ENCODE measurements at places on chromosomes 3 and 15.
A peak's percentile ranks its signal among the peaks of the same experiment; 100 is the strongest.

DNA sequence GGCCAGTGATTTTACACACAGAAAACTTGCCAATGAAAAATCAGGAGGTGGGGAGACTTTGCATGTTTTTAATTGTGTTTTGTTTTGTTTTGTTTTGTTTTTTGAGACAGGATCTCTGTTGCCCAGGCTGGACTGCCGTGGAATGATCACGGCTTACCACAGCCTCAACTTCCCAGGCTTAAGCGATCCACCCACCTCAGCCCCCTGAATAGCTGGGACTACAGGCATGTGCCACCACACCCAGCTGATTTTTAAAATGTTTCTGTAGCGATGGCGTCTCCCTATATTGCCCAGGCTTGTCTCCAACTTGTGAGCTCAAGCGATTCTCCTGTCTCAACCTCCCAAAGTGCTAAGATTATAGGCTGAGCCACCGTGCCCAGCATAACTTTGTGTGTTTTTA lies 46.0 kb downstream of the MEIS2 start:
- DNase-seq: no peak

DNA sequence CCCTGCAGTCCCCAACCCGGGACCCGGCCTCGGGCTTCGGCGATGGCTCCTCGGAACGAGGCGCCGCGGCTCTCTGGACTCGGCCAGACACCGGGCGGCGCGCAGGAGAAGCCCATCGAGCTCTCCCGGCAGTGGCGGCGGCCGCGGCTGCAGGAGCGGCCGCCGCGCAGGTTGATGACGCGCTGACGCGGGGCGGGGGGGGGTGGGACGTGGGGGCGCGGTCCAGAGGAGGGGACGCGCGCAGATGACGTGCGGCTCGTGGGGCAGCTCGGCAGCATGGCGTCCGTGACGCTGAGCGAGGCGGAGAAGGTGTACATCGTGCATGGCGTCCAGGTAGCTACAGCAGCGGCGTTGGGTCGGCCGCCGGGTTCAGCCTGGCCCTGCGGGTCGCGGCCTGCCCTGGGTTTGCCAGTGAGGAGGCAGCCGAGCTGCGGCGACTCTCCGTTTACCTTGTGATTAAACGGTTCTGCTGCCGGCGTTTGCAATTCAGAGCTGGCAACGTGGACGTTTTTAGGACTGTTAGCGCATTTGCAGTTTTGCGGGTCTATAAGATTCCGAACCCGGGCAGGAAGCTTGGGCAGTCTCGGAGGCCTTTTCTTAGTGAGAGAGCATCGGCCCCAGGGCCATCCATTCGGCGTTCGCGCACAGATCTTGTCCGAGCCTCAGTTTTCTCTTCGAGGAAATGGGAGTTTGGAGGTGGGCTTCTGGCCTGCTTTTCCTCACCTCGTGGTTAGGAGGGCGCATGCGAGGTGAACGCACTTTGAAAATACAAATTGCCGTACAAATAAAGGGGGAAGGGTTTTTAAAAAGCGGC lies at the start of the genes EXOSC7 and ZDHHC3:
EXOSC7 (plus strand) TSS at position 243 of the 814 bp plus-strand sequence; CDS start at position 277, 34 bp downstream.
ZDHHC3 (minus strand) TSS at position 173 of the 814 bp plus-strand sequence. CDS start 16,738 bp downstream, outside the sequence.
- no peak for DNase-seq

DNA sequence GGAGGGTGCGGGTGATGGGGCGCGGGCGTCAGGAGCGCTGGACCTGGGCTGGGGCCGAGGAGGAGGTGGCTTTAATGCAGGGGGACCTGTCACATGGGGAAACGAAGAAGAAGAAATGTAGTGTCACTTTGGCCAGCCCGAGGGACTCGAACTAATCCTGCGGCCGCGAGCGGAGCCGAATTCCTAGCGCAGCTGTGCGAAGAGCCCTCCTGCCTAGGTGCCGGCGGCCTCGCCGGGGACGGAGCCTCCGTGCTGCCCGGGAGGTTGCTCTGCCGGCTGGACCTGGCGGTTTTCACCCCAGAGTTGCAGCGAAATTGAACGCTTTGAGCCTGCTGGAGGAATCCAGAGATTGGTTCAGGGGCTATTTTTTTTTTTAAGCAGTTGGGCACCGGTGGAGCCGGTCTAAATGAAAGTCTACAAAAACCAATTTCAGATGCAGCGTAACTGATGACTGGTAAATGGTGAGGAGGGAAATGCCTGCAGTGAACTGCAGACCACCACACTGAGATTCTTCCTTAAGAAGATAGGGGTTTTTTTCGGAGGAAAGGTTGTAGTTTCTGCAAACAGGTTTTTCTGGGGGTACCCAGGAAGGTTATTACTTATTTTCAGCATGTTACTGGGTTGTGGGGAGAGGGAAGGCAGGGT lies 662 bp downstream of the TMEM108 start:
- no peak for DNase-seq

- DNase-seq: no peak
These were observed 33.5 kb downstream of the TRPM1 start for GRCh38 chr15:31067890-31068603.

DNA sequence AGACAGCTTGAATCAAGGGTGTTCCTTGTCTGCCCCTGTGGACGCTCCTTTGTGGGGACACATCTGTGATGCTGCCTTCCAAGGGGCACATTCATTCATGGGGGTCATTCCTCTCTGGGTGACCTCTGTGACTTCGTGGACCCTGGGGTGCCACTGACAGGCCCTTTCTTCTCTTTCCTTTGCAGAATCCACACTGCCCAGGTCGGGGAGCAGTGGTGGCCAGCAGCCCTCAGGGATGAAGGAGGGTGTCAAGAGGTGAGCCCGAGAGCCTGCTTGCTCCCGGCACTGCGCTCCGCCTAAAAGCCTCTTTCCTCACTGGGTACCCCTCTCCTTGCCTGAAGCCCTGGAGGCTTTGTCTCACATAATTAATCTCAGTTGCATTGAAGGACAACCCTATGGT lies 26.3 kb downstream of the CHCHD6 start:
- DNase-seq: no peak

DNA sequence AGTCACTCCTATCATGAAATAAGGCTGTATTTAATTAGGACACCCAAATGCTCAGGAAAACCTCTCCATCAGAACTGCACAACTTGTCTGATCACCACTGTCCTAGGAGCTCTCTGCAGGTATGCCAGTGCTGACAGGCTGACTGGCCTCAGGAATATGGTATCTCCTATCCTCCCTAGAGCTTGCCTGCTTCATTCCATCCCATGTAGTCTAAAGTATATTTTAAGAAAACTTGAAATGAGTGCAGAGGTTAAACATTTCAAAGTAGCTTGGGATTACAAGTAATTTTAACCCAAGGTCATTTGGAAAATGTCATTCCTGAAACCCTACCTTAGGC lies 23.7 kb downstream of the FILIP1L start:
- no peak for DNase-seq

- DNase-seq: no peak
These were observed 43.0 kb downstream of the RAD54L2 start for GRCh38 chr3:51581524-51581923.

- DNase-seq: no peak
These were observed 197.5 kb downstream of the EPHB1 start for GRCh38 chr3:134992586-134992985.

DNA sequence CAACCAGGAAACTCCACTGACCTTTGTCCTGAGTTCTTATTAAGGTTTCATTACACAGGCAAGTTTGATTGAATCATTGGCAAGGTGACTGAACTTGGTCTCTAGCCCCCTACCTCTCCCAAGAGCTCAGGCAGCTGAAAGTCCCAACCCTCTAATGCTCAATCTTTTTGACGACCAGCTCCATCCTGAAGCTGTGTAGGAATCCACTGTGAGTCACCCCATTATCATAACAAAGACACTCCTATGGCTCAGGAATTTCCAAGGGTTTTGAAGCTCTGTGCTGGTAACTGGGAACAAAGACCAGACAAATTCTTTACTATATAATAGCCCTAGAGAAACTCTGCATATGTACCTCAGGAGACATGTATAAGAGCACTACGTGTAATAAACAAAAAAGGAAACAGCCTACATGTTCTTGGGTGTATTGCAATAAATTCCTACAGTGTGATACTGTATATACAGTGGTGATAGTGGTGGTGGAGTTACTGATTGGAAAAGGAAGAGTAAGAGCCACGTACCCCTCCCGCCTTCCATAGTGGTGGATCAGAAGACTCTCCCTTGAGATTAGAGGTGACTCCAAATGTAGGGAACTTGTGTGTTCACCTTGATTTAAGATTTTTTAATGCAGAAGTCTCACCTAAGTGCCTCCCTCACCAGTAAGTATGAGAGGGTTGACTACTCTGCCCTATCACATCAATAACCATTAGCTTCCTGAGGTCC lies 116.6 kb downstream of the ST8SIA2 start:
- no peak for DNase-seq

DNA sequence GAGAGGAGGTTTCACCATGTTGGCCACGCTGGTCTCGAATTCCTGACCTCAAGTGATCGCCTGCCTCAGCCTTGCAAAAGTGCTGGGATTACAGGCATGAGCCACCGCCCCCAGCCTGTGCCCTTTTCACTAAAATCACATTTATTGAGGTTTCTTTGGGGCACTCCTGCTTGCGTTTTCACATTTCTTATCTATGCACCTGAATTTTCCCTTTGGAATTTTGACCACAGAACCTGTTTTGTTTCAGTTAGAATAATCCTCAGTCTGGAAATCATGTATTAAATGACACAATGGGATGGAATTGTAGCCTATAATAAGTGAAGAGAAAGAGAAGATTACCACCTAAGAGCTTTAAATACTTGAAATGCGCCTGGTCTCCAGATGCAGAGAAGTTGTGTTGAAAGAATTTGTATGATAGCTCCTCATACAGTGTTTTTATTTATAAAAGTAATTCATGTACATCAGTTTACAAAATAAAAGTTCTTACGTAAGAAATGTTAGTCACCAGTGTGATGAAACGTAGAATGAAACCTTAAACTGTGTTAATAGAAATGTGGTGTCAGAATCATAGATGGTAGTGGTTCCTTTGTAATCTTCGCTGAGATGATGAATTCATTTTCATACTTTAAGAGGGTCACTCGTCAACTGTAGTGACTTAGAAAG lies 107.0 kb downstream of the TCF12 start:
- no peak for DNase-seq

DNA sequence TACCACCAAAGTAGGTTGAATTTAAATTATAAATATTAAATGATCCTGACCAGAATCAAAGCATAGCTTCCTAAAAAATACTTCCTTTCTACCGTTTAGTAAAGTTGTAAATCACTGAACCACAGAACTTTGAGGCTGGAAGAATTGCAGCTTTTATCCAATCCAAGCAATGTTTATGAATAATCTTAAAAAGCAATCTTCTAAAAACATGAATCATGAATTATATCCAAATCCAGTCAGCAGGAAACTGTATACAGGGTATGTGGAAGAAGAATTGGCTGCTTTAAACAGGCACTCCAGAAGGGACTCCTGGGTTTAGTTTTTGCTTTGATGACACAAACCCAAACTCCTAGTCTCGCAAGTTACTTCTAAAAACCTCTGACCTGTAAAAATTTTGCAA lies 30.2 kb downstream of the HEG1 start:
- no peak for DNase-seq

DNA sequence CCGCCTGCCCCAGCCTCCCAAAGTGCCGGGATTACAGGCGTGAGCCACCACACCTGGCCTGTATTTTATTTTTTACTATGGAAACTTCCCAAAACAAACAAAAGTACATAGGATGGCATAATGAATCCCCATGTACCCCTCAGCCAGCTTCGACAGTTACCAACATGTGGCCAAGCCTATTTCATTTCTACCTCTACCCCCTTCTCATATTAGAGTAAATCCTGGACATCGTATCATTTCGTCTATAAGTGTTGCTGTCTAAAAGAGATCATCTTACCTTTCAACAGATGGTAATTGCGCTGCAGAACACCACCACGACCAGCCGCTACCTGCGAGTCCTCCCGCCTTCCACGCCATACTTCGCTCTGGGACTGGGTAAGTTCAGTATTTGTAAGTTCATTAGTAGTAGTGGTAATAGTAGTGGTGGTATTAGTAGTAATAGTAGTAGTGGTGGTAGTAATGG lies 44.9 kb downstream of the DLEC1 start:
- DNase-seq: no peak

DNA sequence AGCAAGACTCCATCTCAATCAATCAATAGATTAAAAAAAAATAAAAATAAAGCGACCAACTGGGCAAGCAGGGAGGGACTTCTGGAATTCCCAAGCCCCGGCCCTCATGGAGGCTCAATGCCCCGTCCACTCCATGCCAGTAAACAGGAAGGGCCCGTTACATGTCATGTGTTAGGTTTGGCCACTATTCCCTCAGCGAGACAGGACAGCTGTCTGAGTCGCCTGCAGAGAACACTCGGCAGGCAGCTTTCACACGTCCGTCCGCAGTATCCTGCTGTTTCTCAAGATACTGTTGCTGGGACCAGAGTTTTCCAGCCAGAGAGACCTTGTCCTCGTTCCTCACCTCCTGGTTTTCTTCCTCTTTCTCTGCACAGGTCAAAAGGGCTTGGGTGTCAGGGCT lies 18.0 kb downstream of the TMEM44 start:
- no peak for DNase-seq

DNA sequence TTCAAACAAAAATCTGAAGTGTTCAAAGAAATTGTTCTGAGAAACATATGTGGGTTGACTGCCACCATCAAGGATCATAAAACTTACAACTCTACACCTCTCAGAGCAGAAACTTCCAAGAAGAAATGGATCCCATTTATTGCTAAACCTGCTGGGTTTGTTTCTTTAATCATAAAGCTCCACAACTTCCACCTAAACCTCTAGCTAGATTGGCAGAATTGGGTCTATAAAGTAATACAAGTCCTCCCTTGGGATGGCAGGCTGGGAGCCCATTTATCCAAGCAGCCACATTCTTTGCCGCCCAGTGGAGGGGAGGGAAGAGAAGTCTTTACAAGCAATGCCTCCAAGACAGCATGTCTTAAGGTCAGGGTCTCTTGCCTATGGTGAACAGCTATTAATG lies 40.5 kb upstream of the CMTM8 start:
- DNase-seq: no peak

GRCh38 chr3:180804916-180805315 lies 107.6 kb upstream of the FXR1 start:
- peak; percentile 16 for DNase-seq

DNA sequence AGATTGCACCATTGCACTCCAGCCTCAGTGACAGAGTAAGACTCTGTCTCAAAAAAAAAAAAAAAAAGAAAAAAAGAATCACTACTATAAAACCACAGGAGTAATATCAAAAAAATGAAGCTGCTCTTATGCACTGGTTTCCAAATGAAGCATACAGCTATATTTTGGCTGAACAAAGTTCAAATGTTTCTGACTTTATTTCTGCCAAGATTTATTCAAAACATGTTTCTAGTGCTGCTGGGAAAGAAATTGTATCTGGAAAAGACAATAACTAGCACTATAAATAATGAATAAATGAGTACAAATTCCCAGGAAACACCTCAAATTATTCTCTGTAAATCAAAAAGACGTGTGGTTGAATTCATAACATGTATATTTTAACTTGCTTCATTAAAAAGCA lies 102.5 kb upstream of the MME start:
- DNase-seq: no peak

DNA sequence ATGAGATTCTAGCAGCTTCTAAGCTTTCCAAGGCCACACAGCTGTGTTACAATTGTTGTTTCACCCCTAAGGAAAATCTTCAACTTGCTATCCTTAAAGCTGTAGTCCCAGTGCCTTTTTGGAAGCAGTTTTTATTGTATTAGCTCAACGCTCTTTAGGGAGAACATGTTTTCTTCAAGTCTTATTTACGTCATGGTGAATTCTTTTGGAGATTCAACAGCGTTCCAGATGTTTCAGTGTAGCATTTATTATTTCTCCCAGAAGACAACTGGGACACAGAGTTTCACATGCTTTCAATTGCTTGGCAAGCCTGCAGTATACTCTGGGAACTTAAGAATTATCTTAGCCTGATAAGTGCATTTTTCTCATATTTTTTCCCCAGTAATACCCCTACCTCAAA lies 888.3 kb downstream of the PLOD2 start:
- no peak for DNase-seq

GRCh38 chr15:39874890-39875549 lies 45.0 kb downstream of the GPR176 start:
- DNase-seq: no peak

Measured in AG04449 (cell line).